T1000 (cell line): ENCODE measurements at places on chromosomes 6 and 20.

- no peak for DNase-seq
Measured at GRCh38 chr6:16741112-16742016, 19.9 kb downstream of the ATXN1 start.

DNA sequence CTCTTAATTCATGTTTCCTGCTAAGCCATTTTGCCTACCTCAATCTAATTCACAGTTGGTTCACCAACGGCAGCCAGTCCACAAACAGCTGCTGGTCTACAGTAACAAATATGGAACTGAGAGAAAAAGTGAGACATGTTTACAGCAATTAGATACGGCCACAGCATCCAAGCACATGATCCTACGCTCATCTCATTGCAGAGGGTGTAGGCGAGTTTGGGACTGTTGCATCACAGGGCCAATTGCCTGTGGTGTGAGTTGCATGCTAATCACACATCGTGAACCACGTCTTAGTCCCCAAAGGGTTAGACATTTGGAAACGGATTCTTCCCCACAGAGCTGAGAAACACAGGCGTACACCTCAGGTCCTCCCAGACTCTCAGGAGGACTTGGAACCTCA, 166.9 kb downstream of the EYA2 start:
- DNase-seq, result no peak

DNA sequence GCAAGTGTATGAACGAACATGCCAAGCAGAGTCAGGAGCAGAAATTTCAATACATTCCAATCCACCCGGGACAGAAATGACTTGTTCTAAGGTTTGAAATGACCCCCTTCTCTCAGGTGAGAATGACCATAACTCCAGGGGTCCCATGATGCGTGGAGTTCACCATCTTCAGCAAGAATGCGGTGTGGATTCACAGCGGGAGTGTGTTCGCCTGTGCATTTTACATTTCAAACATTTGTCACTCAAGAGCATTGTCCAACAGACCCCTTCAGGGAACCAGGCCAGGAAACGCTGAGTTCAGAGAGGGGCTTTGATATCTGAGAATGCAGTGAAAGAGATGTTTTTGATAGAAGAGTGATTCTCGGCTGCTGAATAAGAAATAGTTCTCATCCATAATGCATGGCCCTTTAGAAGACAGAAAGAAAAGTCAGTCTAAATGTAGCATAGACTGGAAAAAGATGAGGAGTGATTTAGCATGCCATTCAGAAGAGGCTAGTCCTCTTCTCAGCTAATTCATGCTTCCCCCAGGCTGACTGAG, 200.3 kb upstream of the KCNG1 start:
- DNase-seq, result no peak

- DNase-seq, result no peak
Measured at GRCh38 chr6:11392778-11393507, 144.6 kb upstream of the TMEM170B start.

DNA sequence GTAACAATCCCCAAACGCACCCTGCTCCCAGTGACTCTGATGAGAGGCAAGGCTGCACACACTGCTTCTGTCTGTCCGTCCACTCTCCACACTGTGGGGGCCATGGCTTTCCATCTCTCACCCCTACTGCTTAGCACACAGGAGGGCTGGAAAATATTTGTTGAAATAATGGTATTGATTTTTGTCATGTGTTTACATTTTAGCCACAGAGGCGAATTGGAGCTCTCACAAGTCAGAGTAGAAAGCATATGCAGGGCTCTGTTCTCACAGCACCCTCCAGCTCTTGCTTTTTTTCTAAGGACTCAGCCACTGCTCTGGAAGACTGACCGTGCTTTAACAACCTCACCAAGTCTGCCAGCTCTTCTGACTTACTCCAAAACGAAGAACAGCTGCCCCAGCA, 273.8 kb downstream of the GMDS start:
- no peak for DNase-seq

DNA sequence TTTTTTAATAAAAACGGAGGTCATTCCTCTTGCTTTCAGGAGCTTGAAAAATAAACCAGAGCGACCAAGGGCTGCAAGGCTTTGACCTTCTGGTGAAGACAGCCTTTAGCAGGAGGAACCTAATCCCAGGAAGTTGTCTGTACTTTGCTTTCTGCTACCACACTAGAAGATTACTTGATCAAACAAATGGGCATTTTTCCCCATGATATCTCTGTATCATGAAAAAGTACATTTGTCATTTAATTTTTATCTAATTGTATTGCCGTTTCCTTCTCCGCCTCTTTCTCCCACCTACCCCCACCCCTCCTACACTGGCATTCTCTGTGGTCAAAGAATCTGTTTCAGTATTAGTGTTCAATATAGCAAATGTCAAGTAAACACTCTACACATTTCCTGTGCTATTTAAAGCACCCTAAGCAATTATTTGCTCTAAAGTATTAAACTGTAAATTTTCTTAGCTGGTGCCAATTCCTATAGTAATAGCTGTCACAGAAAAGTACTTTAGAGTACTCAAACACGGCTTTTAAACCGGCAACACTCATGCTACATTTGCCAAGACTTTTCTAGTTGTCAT, 29.7 kb downstream of the ATXN1 start:
- DNase-seq, result no peak

GRCh38 chr6:109045493-109045892, 49.2 kb downstream of the SESN1 start:
- no peak for DNase-seq

- DNase-seq, result no peak
Measured at GRCh38 chr20:11020712-11021111, 346.9 kb upstream of the JAG1 start.

- no peak for DNase-seq
Measured at GRCh38 chr6:107560657-107561056, 70.7 kb downstream of the SOBP start.

- DNase-seq, result no peak
Measured at GRCh38 chr6:96626759-96627364, 63.9 kb downstream of the FHL5 start.

DNA sequence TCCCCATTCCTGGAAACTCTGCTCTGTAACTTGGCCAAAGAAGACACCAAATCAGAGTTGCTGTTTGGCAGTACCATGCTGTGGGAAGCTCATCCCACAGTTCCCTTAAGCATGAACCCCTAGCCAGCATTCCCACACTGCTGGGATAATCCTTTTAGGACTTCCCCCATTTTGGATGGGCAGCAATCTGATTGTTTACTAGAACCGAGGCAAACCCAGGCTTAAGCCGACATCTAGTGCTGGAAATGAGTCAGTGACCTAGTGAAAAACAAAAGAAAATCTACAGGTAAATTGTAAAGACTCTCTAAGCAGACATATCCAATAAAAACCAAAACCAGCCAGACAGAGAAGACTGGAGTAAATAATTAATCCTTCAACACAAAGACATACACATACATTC, 5.2 kb downstream of the DNAH8 start:
- no peak for DNase-seq

DNA sequence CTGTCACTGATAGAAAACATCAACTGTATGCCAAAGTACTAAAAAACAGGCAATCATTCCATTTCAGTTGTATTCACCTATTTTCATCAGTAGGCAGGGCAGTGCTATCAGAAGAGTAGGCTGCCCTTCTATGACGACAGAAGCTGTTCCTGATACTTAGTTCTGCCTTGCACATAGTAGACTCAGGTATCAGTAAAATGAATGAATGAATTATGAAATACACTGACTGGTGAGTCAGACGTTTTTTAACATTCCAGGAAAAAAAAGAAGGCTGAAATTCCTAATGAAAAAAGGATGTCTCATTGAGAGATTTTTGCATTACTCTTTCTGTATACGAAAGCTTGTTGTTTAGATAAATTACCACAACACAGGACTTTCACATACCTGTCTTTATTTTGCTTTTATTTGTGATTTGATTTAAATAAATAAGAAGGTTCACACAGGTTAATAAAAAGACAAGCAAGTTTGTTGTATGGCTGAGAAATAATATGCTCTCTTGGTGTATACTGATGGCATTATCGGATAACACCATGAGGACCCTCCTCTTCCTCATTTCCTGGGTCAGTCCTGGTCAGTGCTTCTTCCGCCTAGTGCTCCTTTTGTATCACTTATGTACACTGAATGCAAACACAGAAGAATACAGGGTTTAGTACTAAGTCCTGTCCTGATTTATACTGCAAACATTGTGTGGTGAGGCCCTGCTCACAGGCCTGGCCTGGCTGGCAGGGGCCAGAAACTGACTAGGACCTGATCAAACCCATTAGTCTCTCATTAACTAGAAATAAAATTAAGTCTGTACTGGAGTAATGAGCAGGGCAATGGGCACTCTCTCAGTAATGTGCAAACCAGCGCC, 39.4 kb upstream of the SPDEF start:
- DNase-seq, result no peak

DNA sequence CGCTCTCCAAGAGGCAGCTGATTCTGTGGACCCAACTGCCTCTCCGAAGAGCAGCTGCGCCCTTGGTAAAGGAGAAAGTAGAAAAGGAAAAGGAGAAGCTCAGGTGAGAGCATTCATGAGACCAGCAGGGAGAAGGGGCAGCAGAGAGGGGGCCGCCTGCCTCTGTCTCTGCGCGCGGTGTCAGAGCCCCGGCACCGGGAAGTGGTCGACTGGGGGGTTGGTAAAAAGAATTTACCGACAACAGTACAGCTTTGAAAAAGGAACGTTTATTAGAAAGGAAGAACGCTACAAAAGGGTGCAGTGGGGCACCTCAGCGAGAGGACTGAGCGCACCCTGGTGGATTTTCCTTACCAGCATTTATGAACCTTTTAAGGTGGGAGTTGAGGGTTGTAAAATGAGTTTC, 61.9 kb downstream of the GPR6 start:
- no peak for DNase-seq

DNA sequence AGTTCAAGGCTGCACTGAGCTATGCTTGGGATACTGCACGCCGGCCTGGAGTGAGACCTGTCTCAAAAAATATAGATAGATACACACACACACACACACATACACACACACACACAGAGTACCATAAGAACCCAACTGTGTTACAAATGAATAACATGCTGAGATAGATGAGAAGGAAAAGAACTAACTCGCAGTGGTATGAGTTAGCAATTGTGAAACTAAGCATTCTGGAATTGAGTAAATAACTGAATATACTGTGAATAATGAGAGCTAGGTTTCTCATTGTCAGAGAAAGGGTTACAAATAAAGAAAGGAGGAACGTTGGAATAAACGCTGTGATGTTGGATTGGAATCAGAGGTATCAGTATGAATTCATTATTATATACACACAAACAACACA, 14.6 kb upstream of the FAXC start:
- no peak for DNase-seq
